ENCODE measurements at places on chromosomes 1 and 21. TPM values are rescaled to one million over a fixed set of nuclear protein-coding genes. Genes with fewer than 3 reads are reported as not detected.

DNA sequence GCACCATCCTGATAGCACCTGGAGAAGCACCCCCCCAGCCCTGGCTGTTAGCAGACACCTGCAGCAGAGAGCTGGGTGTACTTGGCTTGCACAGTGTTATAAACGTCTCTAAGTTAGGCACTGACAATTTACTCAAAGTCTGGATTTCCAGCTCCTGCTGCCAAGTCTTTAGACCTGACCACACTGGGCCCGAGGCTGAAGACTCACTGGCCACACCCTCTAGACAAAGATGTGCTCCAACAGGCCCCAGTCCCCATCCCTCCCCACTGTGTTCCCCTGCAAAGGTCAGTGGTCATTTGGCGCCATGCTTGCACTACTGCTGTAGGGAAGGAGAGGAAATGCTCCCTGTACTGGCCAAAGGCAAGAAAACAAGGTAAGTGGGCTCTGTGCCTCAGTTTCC lies 31.1 kb downstream of the PADI6 start:
- H3K4me3 ChIP-seq = no peak overlapping the region
- no peak for DNase-seq
- H3K4me1 ChIP-seq = no peaks in the 10 kb centered on the region
- peaks cover 8% of the 10 kb centered on the region for H3K36me3 ChIP-seq

DNA sequence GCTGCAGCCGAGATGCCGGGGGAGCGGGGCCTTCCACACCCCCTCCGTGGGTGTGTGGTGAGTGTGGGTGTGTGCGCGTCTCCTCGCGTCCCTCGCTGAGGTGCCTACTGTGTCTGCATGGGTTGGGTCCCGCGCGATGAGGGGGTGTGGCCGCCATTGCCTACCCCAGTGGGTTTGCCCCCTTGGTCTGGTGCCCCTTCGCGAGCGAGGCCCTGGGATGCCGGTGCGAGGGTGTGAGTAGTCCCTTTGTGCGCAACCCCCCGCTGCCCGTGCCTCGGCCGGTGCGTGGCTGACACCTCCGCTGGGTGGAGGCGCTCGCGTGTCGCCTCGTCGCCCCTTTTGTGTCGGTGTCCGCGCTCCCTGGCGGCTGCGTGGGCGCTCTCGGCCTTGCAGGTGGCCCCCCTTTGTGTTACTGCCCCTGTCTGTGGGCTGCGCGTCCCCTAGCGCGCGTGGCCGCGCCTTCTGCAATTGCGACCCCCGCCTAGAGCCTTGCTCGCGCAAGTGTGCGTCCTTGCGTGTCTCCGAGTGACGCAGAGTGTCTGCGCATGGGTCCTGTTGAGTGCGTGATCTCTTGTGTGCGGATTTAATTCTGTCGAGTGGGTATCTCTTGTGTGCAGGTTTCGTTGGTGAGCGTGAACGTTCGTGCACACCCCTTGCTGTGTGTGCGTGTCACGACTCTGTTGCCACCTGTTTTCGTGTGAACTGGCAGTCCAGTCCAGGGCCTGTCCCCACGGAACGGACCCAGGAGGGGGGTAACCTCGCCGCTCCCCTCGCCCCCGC lies 553 bp downstream of the TTC3 start:
- H3K4me1 ChIP-seq = peaks cover 35% of the 10 kb centered on the region
- peak overlapping the region; percentile 100 for H3K27ac ChIP-seq
- H3K4me3 ChIP-seq = peak overlapping the region; percentile 75
- H3K27me3 ChIP-seq = no peaks in the 10 kb centered on the region

GRCh38 chr1:171901245-171901644 lies 59.9 kb downstream of the DNM3 start:
- H3K27me3 ChIP-seq = no peaks in the 10 kb centered on the region
- no peak for DNase-seq
- no peaks in the 10 kb centered on the region for H3K36me3 ChIP-seq
- no peak overlapping the region for H3K27ac ChIP-seq
- no peak overlapping the region for H3K4me3 ChIP-seq

DNA sequence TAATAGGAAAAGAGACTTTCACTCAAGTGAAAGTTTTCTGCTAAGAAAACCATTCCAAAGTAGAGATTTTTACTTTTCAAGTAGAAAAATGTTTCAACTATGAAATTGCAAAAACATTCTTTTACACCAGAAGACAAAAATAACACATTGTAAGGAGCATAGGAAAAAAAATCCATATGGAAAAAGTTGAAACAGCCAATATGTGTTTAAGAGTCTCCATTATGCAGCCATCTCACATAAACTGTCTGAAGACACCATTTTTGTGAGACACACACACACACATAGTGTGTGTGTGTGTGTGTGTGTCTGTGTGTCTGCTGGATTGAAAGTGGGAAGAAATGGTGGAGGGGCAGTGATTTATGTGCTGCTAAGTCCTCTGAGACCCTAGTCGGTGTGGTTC lies 162.1 kb downstream of the HHAT start:
- H3K27ac ChIP-seq = no peak overlapping the region
- H3K4me3 ChIP-seq = no peak overlapping the region
- H3K4me1 ChIP-seq = no peaks in the 10 kb centered on the region
- H3K27me3 ChIP-seq = no peaks in the 10 kb centered on the region
- H3K36me3 ChIP-seq = no peaks in the 10 kb centered on the region

GRCh38 chr1:242100921-242101320 lies 102.0 kb upstream of the MAP1LC3C start:
- H3K27ac ChIP-seq = no peak overlapping the region
- no peaks in the 10 kb centered on the region for H3K27me3 ChIP-seq
- H3K4me3 ChIP-seq = no peak overlapping the region
- no peaks in the 10 kb centered on the region for H3K36me3 ChIP-seq

- H3K4me3 ChIP-seq = no peak overlapping the region
- H3K27ac ChIP-seq = no peak overlapping the region
- no peaks in the 10 kb centered on the region for H3K36me3 ChIP-seq
- no peaks in the 10 kb centered on the region for H3K4me1 ChIP-seq
- no peaks in the 10 kb centered on the region for H3K27me3 ChIP-seq
These were observed 89.9 kb downstream of the HMCN1 start for GRCh38 chr1:185824106-185824505.

- no peak overlapping the region for H3K27ac ChIP-seq
- no peak for DNase-seq
- H3K4me1 ChIP-seq = no peaks in the 10 kb centered on the region
- no peaks in the 10 kb centered on the region for H3K36me3 ChIP-seq
- no peaks in the 10 kb centered on the region for H3K27me3 ChIP-seq
These were observed 31.1 kb downstream of the LHX8 start for GRCh38 chr1:75165264-75165663.

GRCh38 chr21:43295066-43295958 lies 126.5 kb downstream of the CRYAA start:
- no peak overlapping the region for H3K4me3 ChIP-seq
- H3K27ac ChIP-seq = no peak overlapping the region
- no peaks in the 10 kb centered on the region for H3K36me3 ChIP-seq
- H3K4me1 ChIP-seq = no peaks in the 10 kb centered on the region
- no peaks in the 10 kb centered on the region for H3K27me3 ChIP-seq
- no peak for DNase-seq

DNA sequence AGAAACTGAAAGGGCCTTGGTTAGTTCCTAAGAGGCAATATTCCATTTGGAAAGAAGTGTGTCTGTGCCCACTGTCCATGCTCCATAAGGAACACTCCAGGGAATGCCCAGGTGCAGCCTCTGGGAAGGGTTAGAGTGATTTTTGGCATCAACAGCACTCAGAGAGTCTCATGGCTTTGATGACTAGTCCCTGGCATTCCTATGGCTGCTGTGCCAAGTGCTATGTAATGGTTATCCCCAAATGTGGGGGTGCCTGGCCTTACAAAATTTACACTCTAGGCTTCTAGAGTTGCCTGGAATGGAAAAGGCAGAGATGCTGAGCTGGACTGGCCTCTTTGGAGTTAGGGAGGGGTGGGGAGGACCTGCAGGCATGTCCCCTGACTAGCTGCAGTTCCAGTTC lies 75.0 kb upstream of the BCAR3 start:
- H3K27ac ChIP-seq = no peak overlapping the region
- no peak overlapping the region for H3K4me3 ChIP-seq
- H3K4me1 ChIP-seq = peaks cover 4% of the 10 kb centered on the region
- no peaks in the 10 kb centered on the region for H3K27me3 ChIP-seq
- H3K36me3 ChIP-seq = no peaks in the 10 kb centered on the region

DNA sequence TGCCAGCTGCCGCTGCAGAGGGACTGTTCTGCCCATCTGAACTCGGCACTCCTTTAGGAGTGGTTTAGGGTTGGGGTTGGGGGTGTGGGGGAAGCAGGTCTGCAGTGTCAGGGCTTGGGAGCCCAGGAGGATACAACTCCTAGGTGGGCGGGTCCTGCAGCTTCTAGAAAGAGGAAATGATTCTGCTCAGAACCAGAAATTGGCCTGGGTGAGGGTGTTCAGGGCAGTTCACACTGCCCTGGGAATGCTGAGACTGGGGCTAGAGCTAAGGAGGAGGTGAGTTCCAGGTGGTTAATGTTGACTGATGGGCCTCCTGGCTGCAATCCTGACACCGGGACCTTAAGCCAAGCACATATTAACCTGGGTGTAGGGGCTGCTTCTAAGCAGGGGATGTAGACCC lies 4.8 kb upstream of the SLC26A9 start:
- no peaks in the 10 kb centered on the region for H3K4me1 ChIP-seq
- no peaks in the 10 kb centered on the region for H3K36me3 ChIP-seq
- no peaks in the 10 kb centered on the region for H3K27me3 ChIP-seq
- DNase-seq = no peak

Gene DDX59
- total RNA-seq = 18.1 TPM

Gene HP1BP3
- 241 TPM for total RNA-seq
